ENCODE measurements at places on chromosomes 5 and 9.

GRCh38 chr5:157997991-157998504, 139.1 kb upstream of the CLINT1 start:
- peak; percentile 23 for DNase-seq

- DNase-seq: no peak
Measured at GRCh38 chr9:113600023-113600823, 136.7 kb downstream of the RGS3 start.

GRCh38 chr9:33676746-33677505, 118.4 kb upstream of the PRSS3 start:
- no peak for DNase-seq

DNA sequence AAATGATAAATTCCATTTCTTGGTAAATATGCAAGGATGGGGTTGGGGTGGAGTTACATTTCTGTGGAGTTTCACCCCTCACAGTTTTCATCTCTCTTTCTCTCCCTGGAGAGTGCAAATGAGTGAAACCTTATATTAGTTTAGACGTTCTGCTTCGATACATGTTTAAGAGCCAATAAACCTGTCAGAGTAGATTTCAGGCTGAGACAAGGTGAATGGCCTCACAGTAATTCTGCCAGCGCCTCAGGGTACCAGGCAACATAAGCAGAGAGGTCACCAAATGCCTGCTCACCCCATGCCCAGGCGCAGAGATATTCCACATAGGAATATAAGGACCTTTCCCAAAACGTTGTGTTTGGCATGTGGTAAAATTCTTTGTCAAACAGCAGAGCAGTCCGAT, 154.9 kb upstream of the VLDLR start:
- no peak for DNase-seq

GRCh38 chr9:87786423-87786822, 60.5 kb downstream of the CTSL start:
- no peak for DNase-seq

Data from skeletal muscle cell (primary cell).